ENCODE measurements at places on chromosomes 4 and X. TPM values are rescaled to one million over a fixed set of nuclear protein-coding genes. Genes with fewer than 3 reads are reported as not detected.

DNA sequence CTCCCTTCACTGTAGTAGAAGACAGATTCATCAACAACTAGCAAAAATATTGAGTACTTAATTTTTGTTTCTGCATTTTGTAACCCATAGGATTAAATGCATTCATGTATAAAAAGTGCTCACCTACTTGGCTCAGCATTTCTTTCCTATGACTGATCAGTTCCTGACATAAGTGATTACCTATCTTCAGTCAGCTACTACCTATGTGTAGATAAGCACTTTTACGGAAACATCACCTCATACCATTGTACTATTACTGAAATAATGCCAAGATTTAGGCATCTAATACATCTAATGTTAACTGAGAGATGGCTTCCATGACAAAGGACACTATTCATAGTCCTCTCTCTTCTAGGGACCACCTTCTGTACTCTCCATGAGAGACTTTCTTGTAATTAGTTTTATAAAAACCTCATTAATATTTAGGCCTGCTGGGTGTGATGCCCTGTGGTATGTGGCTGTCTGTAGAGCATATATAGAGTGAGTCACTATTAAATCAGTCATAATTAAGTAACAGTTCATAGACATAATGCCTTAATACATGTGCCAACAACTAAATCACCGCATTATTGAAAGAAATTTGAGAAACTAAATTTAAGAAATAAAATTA, 147.0 kb downstream of the PDGFC start:
- no peak for DNase-seq

- no peak for DNase-seq
These were observed 670.3 kb upstream of the FAM241A start for GRCh38 chr4:111475001-111475400.

- DNase-seq: no peak
These were observed 30.7 kb downstream of the SPARCL1 start for GRCh38 chr4:87498446-87498900.

DNA sequence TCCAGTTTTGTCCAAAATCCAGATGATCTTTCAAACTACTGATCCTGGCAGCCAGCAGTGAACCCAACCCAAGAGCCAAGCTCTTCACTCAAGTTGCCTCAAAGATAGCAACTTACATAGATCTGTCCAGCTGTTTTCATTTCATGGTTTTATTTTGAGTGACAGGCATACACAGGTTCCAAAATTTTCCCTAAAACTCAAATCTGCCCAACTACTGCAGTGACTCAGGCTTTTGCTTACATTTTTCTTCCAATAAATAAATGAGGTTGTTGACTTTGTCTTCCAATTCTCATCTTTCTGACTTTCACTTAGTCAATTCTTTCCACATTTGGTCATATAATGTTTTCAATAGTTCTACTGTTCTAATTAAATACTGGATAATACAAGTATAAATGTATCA, 158.8 kb downstream of the TECRL start:
- DNase-seq: no peak

DNA sequence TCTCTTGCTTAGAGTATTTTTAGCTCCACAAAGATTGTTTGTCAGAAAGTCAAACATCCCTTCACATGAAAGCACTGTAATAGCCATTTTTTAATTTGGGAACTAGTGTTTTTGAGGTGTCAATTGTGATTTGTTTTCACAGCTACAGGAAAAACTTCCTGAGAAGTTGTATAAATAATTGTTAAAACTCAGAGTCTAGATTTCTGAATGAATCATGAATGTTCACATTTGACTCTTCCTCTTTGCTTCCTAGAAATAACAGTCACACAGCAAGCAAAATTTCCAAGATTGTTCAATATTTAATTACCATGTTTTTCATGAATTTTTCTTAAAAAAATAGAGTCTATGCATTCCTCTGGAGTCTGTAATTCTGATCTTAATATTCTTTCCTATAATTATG, 156.9 kb upstream of the SLC7A11 start:
- no peak for DNase-seq

SPANXA1 gene
- total RNA-seq: not detected

- no peak for DNase-seq
These were observed 88.3 kb downstream of the SHROOM2 start for GRCh38 chrX:9874483-9874882.

MED14 gene
- 26.3 TPM for total RNA-seq

ARL9 gene
- not detected for total RNA-seq

- no peak for DNase-seq
These were observed 219.2 kb upstream of the FAT1 start for GRCh38 chr4:186942758-186943377.

GRCh38 chrX:101931136-101931487, 715 bp downstream of the ZMAT1 start:
- DNase-seq: no peak

- no peak for DNase-seq
These were observed 544.5 kb downstream of the PPP4R3C start for GRCh38 chrX:26918631-26919030.

DNA sequence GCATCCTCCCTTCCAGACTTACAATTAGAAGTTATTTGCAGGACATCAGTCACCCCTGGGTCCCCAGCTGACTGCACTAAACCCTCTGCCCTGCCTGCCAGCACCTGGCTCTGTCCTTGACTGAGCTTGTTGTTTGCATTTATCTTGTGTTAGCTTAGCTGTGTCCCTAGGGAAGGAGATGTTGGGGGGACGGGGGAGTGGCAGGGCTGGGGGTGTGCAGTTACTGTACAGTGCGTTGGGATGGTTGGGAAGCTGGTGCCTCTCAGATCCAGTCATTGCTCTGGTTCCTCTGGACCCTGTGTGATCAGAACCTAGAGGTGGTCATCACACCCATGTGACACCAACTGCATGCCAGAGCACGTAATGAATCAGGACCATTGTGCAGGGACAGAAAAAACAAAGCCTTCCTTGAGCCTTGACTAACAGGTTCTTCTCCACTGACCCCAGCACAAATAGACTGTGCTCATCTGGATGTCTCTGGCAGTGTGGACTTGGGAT, 32.7 kb upstream of the PROM1 start:
- no peak for DNase-seq

DNA sequence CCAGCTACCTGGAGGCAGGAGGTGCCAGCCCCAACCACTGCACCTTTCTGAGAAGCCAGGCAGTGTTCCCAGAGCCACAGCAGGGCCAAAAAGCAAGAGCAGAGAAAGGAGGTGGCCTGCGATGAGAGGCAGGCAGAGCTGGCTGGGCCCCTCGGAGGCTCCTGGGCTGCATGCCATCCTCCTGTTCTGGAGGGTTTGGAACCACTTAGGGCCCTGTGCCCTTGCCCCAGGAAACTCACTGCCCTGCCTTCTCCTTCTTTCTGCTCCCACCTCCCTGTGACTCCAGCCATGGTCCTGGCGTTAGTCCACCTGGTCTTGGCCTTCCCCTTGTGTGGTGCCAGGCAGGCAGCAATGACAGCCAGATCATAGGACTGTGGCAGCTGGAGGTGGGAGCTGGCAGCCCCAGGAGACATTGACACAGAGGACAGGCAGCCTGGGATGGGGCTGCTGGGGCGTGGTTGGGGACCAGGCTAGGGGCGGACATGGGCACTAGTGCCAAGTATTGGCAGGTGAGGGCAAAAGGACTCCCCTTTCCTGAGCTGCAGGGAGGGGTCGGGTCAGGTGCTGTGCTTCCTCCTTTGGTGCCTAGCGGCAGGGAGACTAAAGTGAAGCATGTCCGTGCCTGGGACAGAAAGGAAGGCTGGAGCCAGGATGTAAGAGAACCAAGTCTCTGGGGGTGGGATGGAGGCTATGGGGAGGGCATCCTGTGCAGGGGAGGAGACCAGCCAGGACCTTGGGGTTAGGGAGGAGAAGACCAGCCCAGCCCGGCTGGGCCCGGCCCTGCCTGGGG, 1.4 kb downstream of the APLN start:
- no peak for DNase-seq

DNA sequence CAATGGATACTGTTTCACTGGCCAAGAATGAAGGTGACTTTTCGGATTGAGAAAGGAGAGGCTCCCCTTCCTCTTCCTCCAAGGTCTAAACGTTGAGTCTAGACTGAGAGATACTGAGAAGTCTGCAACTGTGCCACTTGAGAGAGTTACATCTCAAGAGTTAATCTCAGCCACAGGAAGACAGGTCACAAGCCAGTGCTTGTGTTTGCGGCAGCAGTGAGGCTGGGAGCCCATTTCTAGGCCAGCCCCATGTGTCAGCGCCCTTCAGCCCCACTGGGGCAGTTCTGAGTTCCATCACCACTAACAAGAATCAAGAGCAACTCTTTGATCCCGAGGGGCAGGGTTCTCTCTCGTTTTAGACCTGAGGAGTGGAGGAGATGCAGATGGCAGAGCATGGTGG, 7.3 kb upstream of the SEC24D start:
- DNase-seq: no peak

DNA sequence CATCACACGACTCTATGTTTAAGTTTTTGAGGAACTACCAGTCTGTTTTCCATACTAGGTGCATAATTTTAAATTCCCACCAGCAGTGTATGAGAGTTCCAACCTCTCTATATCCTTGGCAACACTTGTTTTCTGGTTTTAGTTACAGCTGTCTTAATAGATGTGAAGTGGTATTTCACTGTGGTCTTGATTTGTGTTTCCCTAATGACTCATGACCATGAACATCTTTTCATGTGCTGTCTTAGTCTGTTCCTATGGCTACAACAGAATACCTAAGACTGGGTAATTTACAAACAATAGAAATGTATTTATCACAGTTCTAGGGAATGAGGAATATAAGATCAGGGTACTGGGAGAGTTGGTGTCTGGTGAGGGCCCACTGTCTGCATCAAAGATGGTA, 51.5 kb upstream of the GPR78 start:
- DNase-seq: no peak
